ENCODE measurements at places on chromosomes 7 and 10.

DNA sequence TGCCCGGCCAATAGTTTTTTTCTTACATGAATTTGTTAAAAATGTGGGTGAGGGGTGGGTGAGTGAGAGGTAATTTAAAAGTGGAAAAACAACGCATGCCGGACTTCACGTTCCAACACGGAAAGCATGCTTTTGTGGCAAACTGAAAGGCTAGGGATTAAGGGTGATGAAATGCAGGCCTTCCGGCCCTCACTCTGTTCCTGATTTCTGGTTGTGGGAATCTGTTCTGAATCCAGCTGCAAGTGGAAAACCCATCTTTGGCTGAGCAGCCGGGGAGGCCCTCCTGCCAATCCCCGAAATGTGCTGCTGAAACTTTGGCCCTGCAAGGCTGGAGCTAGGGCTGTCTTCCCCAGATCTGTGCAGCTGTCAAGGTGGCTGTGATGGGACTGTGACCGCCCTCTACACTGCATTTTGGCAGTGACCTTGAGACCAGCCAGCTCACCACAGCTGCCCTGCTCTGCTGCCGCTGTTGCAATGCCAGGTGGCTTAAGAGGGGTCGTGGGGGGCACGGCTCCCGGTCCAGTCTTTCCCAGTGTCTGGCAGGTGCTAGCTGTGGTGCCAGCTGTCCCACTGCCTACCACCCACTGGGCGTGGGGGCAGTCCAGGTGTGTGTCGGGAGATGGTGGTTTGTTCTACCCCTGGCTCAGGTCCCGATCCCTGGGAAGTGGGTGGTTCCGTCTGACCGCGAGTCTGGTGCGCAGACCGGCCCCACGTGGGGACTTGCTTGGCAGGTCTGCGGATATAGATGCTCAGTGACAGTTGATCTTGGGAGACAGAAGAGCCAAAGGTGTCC, 39.0 kb downstream of the TET1 start:
- DNase-seq = no peak

DNA sequence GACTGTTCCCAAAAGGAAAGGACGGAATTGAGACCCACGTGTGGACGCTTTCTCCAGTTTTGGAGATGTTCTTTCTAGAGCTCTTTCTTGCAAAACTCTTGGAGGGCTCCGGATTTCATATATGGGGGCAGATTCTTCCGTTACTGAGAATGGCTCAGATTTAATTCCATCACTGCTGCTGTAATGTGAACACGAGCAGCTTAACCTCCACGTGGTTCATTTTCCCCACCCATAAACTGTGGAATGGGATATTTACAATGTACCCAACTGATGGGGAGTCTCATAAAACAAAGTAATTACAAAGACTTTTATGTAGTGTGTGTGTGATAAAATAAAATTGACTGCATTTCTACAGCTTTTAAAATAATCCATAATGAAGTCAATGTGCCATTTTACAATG, 15.1 kb upstream of the MSRB2 start:
- DNase-seq = no peak

DNA sequence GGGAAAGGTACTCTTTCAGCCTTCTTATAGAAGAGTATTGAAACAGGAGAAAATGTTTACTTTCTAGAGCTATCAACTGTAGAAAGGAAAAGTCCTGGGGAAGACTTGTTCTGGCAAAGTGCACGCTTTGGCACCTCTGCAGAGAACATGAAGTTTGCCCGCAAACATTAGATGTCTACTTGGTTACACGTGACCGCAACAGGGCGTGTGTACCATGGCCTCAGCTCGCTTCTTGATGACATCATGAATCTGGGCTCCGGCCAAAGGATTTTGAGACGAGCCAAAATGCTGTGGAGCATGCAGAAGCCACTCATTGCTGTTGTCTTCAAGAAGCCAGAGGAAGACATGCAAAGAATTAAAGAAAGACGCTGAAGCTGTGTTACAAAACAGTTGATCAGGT, 8.6 kb upstream of the TAS2R60 start:
- DNase-seq = no peak

- no peak for DNase-seq
Measured at GRCh38 chr7:157674715-157675426, 338.1 kb downstream of the DNAJB6 start.

- DNase-seq = no peak
Measured at GRCh38 chr10:68223535-68224165, 8.3 kb downstream of the ATOH7 start.

DNA sequence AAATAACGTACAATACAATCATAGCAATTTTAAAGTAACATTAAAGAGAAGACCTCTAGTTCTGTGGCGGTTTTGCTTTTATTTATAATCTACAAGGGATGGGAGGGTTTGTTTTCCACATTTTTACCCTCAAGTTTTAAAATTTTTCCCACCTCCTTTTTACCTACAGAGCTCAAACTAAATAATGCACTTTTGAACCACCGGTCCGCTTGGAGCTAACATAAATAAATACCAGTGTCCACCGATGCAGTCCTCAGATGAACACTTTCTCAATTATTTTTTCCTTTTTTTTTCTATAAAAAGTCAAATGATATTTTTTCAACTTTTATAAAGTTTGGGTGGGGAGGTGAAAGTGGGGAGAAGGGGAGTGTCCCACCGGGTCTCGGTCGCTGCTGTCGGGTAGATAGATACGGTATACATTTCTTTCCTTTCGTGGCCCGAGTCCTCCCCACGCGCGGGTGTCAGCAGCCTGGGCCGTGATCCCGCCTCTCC, 3.3 kb downstream of the ZNF503 start:
- no peak for DNase-seq

DNA sequence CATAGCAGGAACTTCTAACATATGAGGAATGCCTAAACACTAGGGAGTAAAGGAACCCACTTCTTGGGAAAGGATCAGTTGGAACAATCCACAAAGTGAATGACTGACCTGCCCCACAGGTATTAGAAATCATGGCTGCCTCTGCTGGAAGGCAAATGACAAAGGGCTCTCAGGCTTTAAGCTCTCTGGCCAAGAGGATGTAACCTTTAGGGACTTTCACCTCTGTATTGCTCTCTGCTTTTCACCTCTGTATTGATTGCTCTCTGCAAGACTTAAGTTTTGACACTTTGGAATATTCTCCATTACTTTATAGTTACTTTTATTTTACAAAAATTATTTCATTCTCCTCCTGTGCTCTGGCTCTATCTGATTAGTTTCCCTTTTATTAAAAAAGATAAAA, 248.0 kb downstream of the LRRTM3 start:
- DNase-seq = no peak

GRCh38 chr7:46459942-46460341, 538.9 kb upstream of the IGFBP3 start:
- DNase-seq = no peak

GRCh38 chr10:71210542-71210871, 1.9 kb upstream of the UNC5B start:
- no peak for DNase-seq

GRCh38 chr10:110818311-110819256, 53.1 kb upstream of the PDCD4 start:
- DNase-seq = no peak

DNA sequence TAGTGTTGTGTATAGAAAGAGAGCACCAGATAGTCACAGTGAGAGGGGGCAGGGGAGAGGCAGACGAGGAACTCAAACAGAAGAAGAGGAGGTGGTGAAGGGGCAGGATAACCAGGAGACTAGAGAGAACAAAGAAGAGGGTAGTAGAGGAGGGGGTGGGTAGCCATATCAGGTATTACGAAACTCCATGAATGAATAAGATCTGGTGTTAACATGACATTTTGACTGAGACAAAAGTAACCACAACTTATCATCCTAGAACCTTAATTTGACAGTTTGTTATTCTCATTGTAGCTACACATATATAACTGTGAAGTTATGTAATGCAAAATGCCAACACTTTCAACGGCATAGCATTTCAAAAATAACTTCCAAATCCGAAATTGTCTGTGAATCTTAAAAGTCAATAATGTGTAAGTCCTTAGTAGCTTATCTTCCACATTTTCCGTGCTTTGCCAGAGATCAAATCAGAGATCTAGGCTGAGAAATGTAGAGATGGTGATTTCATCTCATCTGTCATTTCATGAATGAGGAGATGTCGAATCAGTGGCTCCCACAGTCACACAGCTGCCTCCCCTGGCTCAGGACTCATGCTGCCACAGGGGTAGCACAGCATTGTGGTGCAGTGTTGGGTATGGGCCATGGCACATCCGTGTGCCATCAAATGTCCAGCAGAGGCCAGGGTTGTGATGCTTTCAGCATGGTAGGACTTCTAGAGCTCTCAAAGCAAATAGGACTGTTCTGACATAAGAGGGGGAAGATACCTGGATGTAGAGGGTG, 202.1 kb downstream of the HECW1 start:
- no peak for DNase-seq

DNA sequence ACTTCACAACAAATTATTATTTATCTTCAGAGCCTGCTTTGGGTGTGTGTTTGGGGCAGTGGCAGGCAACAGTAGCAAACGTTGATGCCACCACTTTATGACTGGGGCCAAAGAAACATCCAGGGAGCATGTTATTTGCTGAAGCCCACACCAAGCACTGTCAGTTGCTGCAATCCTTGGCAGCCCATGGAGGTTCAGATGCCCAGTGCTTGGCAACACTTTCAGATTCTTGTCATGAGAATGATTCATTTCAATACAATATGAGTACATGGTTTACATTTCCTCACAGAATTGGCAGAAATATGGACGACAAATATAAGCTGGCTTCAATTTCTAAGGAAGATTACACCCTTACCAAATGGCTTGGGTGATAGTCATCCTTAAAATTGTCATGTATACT, 46.5 kb upstream of the GLI3 start:
- DNase-seq = no peak

- DNase-seq = no peak
Measured at GRCh38 chr7:11506417-11506816, 325.6 kb downstream of the THSD7A start.

DNA sequence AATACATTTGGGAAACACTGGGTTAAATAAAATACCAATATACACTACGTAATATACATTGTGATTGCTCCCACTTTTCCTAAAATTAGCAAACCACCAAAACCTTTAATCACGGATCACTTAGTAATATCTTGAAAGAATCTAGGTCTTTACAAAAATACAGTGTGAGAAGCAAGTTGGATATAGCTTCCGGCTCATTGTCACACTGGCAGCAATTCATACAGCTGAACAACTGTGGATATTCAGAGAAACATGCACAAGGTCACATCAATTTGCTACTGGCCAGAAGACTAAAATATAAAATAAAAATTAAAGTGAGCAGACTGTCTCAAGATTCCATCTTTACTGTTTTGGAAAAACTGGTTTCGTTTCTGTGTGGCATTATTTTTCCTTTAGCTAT, 69.1 kb downstream of the ZNF438 start:
- no peak for DNase-seq

DNA sequence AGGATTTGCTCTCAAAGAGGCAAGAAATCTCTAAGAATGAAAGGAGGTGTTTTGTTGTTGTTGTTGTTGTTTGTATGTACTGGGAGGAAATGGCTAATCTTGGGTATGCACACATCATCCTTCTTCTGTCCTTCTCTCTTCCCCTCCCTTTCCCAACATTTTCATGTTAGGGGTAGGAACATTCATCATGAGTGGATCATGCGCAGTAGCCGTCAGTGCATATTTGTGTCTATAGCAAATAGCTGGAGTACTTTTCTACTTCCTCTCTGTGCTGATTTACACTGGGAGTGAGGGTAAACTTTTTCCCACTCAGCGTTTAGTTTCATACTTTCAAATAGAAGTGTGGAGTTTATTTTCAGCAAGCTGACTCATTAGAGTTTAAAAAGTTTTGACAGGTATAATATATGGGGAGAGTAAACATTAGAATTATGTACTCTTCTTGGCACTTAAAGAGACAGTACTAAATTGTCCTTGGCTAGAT, 80.5 kb upstream of the PRKG1 start:
- DNase-seq = no peak

DNA sequence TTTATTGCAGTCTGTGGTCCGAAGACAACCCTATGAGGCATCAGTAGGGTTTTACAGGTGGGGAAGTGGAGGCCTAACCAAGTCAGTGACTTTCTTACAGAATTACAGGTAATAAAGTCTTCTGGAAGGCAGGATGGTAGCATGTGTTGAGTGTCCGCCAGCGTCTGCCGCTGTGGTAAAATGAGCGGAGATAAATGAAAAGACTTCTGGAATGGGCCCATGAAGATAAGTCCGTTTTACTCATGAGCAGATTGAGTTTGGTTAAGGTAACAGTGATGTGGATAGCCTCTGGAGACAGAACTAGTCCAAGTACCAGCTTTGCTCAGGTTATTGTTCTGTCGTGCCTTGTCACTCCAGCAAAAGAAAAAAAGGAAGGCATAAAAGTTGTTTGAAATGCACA, 966 bp downstream of the FBH1 start:
- DNase-seq = no peak

- DNase-seq = no peak
Measured at GRCh38 chr10:49643241-49644034, 29.6 kb downstream of the CHAT start.

- DNase-seq = no peak
Measured at GRCh38 chr7:131649003-131649541, 92.6 kb upstream of the PODXL start.

GRCh38 chr7:12092499-12093130, 118.5 kb upstream of the TMEM106B start:
- no peak for DNase-seq

- no peak for DNase-seq
Measured at GRCh38 chr7:142434666-142435167, 176.9 kb upstream of the PRSS58 start.

DNA sequence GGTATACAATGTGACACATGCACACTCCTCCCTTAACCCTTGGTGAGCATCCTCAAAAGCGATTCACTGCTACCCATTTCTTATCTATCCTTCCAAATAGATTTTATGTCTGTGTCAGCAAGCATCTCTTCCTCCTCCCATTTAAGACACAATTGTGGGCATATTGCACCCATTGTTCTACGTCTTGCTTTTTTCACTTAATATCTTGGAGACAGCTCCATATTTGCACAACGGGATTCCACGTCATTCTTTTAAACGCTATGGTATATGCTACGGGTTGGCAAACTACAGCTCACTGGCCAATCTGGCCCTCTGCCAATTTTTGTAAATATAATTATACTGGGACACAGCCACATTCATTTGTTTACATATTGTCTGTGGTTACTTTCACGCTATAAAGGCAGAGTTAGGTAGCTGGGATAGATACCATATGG, 88.6 kb downstream of the RNF216 start:
- DNase-seq = no peak

GRCh38 chr10:44180321-44181168, 204.4 kb downstream of the CXCL12 start:
- DNase-seq = no peak

DNA sequence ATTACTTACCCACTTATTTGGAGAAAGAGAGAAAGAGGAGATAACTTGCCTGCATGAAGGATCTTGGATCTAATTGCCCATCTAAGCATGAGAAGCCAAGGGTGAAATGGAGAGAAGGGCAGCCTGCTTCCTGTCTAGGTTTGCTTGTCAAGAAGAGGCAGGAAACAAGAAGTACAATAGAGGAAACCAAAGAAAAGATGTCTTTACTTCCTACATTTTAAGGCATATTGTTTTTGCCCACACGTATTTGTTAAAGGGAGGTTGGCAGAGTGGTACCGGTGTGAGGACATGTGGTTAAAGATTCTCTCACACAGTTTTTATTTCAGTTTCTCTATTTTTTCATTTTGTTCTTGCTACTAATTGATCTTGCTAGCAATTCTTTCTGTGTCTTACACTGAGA, 6.0 kb upstream of the TAS2R38 start:
- no peak for DNase-seq

GRCh38 chr10:70557876-70558275, 44.7 kb downstream of the PRF1 start:
- DNase-seq = no peak

All from NK-92 treated with Interleukin-12 subunit alpha and Interleukin-12 subunit beta, amount 100 ng/mL, for 24 hours (cell line).